ENCODE measurements at places on chromosomes 4 and X. TPM values are rescaled to one million over a fixed set of nuclear protein-coding genes. Genes with fewer than 3 reads are reported as not detected.

- no peak overlapping the region for H3K4me3 ChIP-seq
- no peaks in the 10 kb centered on the region for H3K4me1 ChIP-seq
- no peaks in the 10 kb centered on the region for H3K27me3 ChIP-seq
- DNase-seq = peak; percentile 61
- no peak overlapping the region for H3K27ac ChIP-seq
Measured at GRCh38 chr4:109921384-109921808, 8.7 kb downstream of the EGF start.

ATP2B3 gene
- 0.54 TPM for total RNA-seq

GRCh38 chr4:93648258-93648657, 180.3 kb upstream of the ATOH1 start:
- no peaks in the 10 kb centered on the region for H3K27me3 ChIP-seq
- H3K36me3 ChIP-seq = no peaks in the 10 kb centered on the region
- DNase-seq = no peak
- no peak overlapping the region for H3K4me3 ChIP-seq
- peaks cover 8% of the 10 kb centered on the region for H3K4me1 ChIP-seq
- no peak overlapping the region for H3K27ac ChIP-seq

DNA sequence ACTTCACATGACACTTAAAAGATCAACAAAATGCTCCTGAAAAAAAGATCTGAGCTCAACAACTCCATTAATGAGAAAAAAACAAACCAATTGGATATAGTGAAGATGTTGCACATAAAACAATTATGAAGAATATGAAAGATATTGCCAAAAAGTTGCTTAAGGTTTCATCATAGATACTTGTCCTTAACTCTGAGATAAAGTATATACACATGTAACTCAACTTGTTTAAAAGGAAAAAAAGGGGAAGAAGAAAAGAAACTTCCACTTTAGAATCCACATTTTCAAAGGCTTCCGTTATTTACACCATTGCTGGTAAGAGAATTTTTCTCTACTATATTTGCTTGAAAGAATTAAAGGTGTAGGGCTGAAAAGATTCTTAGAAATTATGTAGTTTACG, 2.7 kb downstream of the AFAP1 start:
- H3K27ac ChIP-seq = no peak overlapping the region
- no peaks in the 10 kb centered on the region for H3K27me3 ChIP-seq
- no peak for DNase-seq
- H3K4me3 ChIP-seq = no peak overlapping the region
- no peaks in the 10 kb centered on the region for H3K36me3 ChIP-seq
- H3K4me1 ChIP-seq = peaks cover 33% of the 10 kb centered on the region

SMR3B gene
- total RNA-seq = not detected

HELT gene
- not detected for total RNA-seq

RNF150 gene
- total RNA-seq = 6.1 TPM

FAM114A1 gene
- 14.5 TPM for total RNA-seq

GRCh38 chr4:159950707-159951106, 847.8 kb downstream of the RAPGEF2 start:
- H3K4me1 ChIP-seq = peaks cover 23% of the 10 kb centered on the region
- peak; percentile 40 for DNase-seq
- no peaks in the 10 kb centered on the region for H3K27me3 ChIP-seq
- H3K36me3 ChIP-seq = no peaks in the 10 kb centered on the region
- peak overlapping the region; percentile 26 for H3K27ac ChIP-seq

CYBB gene
- total RNA-seq = 0.04 TPM

- H3K27me3 ChIP-seq = no peaks in the 10 kb centered on the region
- DNase-seq = no peak
- no peaks in the 10 kb centered on the region for H3K36me3 ChIP-seq
- no peak overlapping the region for H3K27ac ChIP-seq
- H3K4me3 ChIP-seq = no peak overlapping the region
Measured at GRCh38 chrX:99798936-99799335, 611.1 kb downstream of the PCDH19 start.

- peak overlapping the region; percentile 55 for H3K4me3 ChIP-seq
- no peaks in the 10 kb centered on the region for H3K36me3 ChIP-seq
- peak; percentile 68 for DNase-seq
- H3K4me1 ChIP-seq = no peaks in the 10 kb centered on the region
Measured at GRCh38 chr4:825063-825970, 612 bp downstream of the CPLX1 start.

PLAC1 gene
- total RNA-seq = 0.83 TPM

GRCh38 chr4:65170768-65171514, 499.3 kb downstream of the EPHA5 start:
- no peaks in the 10 kb centered on the region for H3K27me3 ChIP-seq
- H3K4me1 ChIP-seq = no peaks in the 10 kb centered on the region

DNA sequence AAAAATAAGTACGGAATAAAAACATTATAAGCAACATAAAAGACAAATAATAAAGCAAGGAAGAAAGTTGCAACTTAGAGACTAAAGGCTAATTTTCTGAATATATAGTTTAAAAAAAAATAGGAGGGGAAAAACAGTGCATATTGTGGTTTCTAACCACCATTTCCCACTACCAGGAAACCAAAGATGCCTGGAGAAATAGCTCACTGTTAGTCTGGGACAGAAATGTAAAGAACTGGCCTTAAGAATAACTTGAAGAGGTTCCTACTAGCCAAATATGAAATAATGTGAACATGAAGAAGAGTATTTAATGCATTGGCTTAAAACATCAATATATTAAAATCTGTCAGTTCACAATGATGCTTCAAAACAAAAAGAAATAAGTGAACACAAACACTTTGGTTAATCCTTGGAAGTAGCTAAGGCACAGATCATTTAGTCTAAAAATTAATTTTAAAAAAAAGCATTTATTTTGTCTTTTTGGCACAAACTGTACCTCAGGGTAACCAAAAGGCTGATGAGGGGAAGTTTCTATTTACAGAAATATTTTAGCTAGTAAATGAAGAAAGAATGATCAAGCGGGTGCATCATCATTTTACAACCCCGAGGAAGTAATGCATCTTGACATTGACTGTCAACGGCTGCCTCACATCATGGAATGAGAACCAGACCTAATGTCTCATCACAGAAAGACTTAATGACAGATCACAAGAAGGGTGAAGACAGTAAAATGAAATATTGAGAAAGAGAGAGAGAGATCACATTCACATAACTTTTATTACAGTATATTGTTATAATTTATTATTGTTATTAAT, 297.2 kb upstream of the LDB2 start:
- no peaks in the 10 kb centered on the region for H3K4me1 ChIP-seq
- no peaks in the 10 kb centered on the region for H3K27me3 ChIP-seq
- no peaks in the 10 kb centered on the region for H3K36me3 ChIP-seq
- no peak for DNase-seq

- no peak for DNase-seq
- H3K4me3 ChIP-seq = no peak overlapping the region
- H3K36me3 ChIP-seq = no peaks in the 10 kb centered on the region
- no peaks in the 10 kb centered on the region for H3K27me3 ChIP-seq
- H3K4me1 ChIP-seq = peaks cover 20% of the 10 kb centered on the region
Measured at GRCh38 chr4:22500831-22501714, 14.8 kb downstream of the ADGRA3 start.

DNA sequence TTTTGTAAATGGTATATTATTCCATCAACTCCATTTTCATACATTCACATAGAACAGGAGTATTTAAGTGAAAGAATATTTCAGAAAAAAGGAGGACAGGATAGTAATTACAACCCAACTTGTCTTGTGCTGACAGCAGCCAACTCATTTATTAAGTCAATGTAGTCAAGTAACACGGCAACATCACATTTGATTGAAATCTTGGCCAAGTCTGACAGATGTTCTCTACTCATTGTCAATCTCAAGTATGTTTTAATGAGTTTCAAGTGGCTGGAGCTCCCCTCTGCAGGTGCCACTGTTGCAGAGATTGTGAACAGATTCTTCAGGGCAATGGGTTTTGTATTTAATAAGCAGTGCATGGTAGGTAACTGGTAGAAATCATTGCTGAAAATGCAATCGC, 332.5 kb downstream of the C4orf33 start:
- no peak for DNase-seq
- no peak overlapping the region for H3K4me3 ChIP-seq
- no peak overlapping the region for H3K27ac ChIP-seq

- H3K36me3 ChIP-seq = no peaks in the 10 kb centered on the region
- no peak for DNase-seq
- H3K4me3 ChIP-seq = no peak overlapping the region
- no peaks in the 10 kb centered on the region for H3K4me1 ChIP-seq
- no peaks in the 10 kb centered on the region for H3K27me3 ChIP-seq
Measured at GRCh38 chr4:165813606-165814005, 59.4 kb upstream of the TLL1 start.

DNA sequence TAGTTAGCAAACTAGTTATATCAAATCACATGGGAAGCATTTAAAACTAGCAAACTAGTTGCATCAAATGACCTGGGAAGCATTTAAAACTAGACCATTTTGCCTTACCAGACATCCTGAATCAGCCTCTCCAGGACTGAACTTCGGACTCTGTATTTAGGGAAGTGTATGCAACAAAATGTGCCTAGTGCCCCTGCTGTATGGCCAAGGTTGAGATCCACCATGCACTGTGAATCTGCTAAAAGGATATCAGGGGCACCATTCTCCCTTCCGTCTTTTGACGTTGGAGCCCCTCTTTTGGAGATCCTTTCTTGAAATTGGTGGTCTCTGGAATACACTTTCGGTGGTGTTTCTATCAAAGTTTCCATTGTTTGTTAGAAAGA, 49.5 kb downstream of the CCNI start:
- H3K4me3 ChIP-seq = no peak overlapping the region
- H3K4me1 ChIP-seq = peaks cover 5% of the 10 kb centered on the region
- H3K27ac ChIP-seq = no peak overlapping the region
- H3K36me3 ChIP-seq = peaks cover 23% of the 10 kb centered on the region
- H3K27me3 ChIP-seq = no peaks in the 10 kb centered on the region
- DNase-seq = no peak

DNA sequence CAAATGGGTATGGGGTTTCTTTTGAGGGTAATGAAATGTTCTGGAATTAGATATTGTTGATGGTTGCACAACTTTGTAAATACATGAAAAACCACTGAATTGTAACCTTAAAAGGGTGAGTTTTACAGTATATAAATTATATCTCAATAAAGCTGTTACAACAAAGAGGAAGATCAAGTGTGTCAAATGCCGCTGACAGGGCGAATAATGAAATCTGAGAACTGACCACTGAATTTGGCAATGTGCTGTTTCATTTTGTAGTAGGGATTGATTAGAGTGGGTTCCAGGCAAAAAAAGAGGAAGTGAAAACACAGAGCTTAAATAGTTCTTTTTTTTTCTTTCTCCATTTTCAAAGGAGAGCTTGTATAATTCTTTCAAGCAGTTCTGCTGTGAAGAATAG, 161.1 kb upstream of the NAP1L5 start:
- no peak overlapping the region for H3K27ac ChIP-seq
- DNase-seq = no peak
- no peaks in the 10 kb centered on the region for H3K27me3 ChIP-seq
- no peaks in the 10 kb centered on the region for H3K36me3 ChIP-seq
- H3K4me1 ChIP-seq = peaks cover 4% of the 10 kb centered on the region
- H3K4me3 ChIP-seq = no peak overlapping the region

DNA sequence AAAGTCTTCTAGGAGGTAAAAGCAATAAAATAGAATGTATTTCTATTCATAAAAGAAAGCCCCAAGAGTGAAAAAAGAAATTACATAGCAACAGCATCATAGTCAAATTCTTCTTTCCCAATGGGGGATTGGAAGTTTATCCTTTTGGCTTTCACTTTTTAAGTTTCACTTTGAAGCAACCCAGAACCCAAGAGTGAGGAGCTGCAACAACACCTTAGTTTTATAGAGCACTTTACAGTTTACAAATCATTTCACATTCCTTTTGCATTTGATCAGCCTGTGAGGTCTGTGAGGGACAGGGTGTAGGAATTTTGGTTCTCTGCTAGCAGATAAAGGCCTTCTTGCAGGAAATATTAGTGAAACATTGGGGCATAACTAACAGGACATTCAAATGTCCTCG, 112.0 kb upstream of the NDP start:
- H3K27me3 ChIP-seq = no peaks in the 10 kb centered on the region
- no peaks in the 10 kb centered on the region for H3K4me1 ChIP-seq
- DNase-seq = no peak
- no peaks in the 10 kb centered on the region for H3K36me3 ChIP-seq
- H3K4me3 ChIP-seq = no peak overlapping the region
- no peak overlapping the region for H3K27ac ChIP-seq

- no peak overlapping the region for H3K27ac ChIP-seq
- H3K4me3 ChIP-seq = no peak overlapping the region
- H3K36me3 ChIP-seq = no peaks in the 10 kb centered on the region
Measured at GRCh38 chr4:109985993-109986974, 73.6 kb downstream of the EGF start.

GRCh38 chrX:100652266-100652665, 8.3 kb downstream of the SRPX2 start:
- H3K27me3 ChIP-seq = no peaks in the 10 kb centered on the region
- DNase-seq = no peak
- H3K4me1 ChIP-seq = peaks cover 5% of the 10 kb centered on the region
- H3K4me3 ChIP-seq = no peak overlapping the region
- H3K36me3 ChIP-seq = no peaks in the 10 kb centered on the region

MTNR1A gene
- 1.4 TPM for total RNA-seq

NXF2B gene
- total RNA-seq = 0.85 TPM

GRCh38 chr4:181517491-181517890, 725.7 kb upstream of the TENM3 start:
- H3K27ac ChIP-seq = no peak overlapping the region
- no peaks in the 10 kb centered on the region for H3K4me1 ChIP-seq
- H3K4me3 ChIP-seq = no peak overlapping the region
- no peaks in the 10 kb centered on the region for H3K36me3 ChIP-seq

GRCh38 chr4:185709802-185710486, 102.0 kb downstream of the SORBS2 start:
- no peaks in the 10 kb centered on the region for H3K27me3 ChIP-seq
- no peaks in the 10 kb centered on the region for H3K36me3 ChIP-seq
- H3K27ac ChIP-seq = no peak overlapping the region
- DNase-seq = no peak
- H3K4me1 ChIP-seq = no peaks in the 10 kb centered on the region
- H3K4me3 ChIP-seq = no peak overlapping the region

DNA sequence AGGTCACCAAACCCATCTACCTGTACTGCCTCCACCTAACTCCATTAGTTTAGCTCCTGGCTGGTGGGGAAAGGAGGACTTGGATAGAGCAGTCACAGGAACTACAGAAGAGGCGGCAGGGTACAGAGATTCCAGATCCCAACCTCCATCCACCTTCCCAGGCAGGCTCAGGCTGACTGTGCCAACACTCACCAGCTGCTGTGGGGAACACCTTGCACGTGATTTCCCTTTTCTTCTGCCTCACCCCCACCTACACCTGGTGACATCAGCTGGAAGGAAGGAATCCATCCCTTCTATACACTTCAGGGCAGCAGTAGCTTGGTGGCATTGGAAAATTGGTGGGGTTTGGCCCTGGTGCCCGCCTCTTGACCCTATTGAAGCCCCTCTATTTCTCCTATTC, 41.5 kb downstream of the EFNB1 start:
- no peaks in the 10 kb centered on the region for H3K4me1 ChIP-seq
- H3K4me3 ChIP-seq = no peak overlapping the region
- no peaks in the 10 kb centered on the region for H3K36me3 ChIP-seq
- H3K27me3 ChIP-seq = no peaks in the 10 kb centered on the region
- no peak overlapping the region for H3K27ac ChIP-seq

All from GM23338 (cell line).